Suppressor macrophage (primary cell): ENCODE measurements at places on chromosomes 6 and 20.

GRCh38 chr6:104506429-104506828 is 353.3 kb downstream of the HACE1 start:
- DNase-seq = no peak

GRCh38 chr6:14530385-14530784 is 412.8 kb downstream of the CD83 start:
- no peak for DNase-seq

- DNase-seq = peak; percentile 24
These were observed 70.1 kb upstream of the QKI start for GRCh38 chr6:163344411-163344810.

DNA sequence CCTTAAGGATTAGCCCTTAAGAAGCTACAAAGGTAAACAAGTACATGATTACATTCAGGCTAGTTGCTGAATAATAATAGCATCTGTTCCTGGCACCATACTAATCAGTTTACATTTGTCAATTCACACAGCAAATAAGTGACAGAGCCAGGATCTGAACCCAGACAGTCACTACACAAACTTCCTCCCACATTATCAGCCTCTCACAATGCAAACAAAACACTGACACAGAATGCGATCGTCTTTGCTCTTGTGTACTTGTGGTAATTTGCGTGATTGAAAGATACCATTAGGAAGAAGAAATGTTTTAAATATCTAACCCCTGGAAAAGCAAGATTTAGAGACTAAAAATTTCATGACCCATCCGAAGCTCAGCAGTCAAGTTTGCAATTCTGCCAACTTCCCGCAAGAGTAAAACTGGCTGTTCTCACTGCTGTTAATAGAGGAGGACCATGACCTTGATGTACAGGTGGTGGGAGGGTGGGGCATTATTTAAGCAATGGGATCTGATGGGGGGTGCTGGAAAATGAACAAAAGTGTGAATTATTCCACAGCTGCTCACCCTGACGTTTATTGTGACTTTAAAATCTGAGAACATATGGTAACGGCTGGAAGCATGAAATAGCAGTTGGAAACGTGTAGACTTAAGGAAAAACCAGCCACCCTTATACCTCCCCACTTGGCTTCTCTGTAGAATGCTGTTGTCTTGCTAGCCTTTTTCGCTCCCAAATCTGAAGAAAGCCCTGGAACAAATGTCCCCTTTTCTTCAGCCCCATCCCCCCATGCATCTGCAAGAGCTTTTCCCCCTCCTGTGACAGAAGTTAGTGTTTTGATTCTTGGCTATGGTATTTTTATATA is 95.3 kb upstream of the ARMC2 start:
- DNase-seq = no peak

DNA sequence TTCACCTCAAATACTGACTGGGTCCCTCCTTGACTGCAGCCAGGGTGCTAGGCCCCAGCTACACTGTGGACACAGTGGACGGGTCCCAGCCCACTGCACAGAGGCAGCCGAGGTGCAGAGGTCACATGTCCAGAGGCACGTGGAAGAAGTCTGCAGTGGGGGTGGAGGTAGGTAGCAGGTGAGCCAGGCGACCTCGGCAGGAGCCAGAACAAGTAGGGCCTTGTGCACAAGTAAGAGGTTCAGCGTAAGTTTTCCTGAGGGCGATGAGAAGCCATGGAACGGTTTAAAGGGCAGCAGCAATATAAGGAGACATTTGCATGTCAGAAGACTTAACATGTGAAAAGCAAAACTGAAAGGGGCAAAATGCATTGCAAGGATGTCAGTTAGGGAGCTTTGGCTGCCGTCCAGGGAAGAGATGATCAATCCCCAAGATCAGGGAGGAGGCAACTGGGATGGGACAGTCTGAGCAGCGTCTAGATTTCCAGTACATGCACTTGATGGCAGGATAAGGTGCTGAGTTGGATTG is 49.7 kb upstream of the SNX9 start:
- DNase-seq = no peak

- peak; percentile 60 for DNase-seq
These were observed 897 bp downstream of the CD2AP start for GRCh38 chr6:47478233-47479139.

- peak; percentile 54 for DNase-seq
These were observed 133.9 kb downstream of the AGPAT4 start for GRCh38 chr6:161139766-161140553.

DNA sequence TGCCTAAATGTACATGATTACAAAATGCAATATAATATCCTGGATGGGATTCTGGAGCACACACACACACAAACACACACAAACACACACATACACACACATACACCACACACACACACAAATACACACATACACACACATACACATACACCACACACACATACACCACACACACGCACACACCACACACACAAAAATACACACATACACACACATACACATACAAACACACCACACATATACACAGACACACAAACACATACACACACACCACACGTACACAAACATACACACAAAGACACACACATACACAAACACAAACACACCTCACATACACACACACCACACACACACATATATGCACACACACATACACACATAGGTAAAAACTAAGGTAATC is 134.6 kb upstream of the SYNDIG1 start:
- DNase-seq = no peak

DNA sequence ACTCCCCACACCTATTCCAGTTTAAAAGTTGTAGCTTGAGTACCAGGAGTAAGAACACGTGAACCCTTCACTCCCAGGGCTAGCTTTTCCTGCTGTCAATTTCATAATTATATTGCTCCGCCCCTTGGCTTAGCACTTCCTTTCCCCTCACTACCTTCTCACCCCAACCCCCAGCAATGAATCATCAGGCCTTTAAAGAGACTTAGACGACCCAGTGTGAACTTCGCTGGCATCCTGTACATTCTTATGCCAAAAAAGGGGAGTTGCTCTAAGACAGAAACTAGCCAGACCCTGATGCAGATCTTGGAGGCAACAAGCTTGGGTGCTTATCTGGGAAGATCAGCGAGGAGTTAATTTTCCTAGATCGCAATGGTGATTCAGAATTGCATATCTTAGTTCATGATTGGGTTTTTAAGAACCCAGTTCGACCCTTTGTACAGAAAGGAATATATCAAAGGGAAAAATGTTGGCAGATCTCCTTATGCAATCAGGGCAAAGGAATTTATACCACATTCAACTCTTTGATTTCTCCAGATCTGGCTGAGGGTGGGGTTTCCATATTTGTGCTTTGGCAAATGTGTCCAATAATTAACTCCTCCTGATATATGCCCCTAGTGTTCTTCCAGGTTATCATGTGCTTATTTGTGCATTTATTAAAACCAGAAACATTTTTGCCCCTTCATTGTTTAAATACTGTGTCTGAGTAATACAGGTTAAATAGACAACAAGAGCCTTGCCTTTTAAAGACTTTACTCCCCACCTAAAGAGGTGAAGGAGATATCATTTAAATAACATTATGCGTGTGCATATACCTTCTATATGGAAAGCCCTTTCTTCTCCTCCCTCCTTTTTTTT is 8.1 kb upstream of the ATXN1 start:
- peak; percentile 69 for DNase-seq

DNA sequence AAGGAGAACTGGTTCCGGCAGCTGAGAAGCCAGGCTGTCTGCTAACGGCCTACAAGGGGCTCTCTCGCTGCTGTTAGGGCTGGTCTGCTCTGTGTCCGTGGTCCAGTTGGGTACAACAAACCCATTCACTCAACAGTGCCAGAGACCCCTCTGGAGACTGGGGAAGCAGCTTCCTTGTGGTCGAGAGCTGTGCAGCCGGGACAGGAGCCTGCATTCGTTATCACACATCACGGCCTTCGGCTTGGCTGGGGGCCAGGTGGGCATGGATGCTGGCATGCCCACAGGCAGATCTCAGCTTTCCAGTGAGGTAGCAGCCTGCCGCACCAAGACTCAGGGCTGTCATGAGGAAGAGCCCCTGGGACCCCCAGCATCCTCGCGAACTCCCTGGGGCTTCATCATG is 124.7 kb downstream of the PREX1 start:
- no peak for DNase-seq

DNA sequence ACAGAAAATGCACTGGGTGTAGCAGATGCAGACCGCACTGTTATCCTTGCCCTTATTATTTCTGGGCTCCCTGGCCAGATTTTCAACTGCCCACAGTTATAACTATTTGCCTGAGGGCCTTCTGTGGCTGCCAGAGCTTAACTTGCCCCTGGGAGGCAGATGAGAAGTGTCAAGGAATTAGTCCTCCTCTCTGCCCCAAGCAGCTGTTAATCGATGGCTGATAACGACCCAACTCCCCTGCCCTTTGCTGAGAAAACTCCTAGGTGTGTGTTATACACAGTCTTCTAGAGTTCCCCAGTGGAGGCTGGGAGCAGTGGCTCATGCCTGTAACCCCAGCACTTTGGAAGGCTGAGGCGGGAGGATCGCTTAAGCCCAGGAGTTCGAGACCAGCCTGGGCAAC is 44.4 kb upstream of the SHLD1 start:
- DNase-seq = no peak

DNA sequence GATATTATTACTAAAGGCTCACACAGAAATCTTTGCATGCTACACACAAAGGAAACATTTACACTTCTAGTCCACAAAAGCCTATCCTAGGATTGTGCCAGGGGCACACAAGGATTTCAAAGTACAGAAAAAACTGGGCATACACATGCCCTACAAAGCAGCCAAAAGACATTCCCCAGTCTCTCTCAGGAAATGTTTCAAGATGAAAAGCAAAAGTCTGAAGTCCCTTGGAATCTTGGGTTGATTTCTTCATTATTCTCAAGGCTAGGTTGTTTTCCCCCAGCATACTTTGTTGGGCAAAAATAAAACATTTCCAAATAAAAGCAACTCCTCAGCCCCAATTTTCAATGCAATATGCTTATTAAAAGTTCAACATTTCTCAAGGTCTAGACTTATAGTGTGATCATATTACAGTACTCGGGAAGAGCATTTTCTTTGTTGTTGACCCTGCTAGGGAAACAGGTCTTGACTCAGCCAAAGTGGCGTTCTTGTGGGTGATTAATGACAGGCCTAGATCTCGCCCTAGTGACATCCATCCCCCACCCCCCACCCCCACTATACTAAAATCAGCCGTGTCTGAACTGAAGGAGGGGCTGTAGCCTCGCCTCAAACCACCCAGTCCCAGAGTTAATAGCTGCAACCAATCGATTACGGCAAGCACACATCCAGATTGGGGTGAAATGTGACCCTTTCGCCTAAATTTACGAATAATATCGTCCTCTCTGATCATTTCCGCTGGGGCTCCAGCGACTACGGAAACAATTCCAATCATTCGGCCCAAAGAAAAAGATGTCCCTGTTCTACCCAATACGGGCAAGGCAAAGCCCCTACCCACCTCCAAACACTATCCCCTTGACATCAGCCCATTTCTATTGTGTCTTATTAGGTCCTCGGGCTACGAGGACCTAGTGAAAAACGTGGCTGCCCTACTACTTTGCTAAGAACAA is 1.4 kb downstream of the AKIRIN2 start:
- peak; percentile 73 for DNase-seq

DNA sequence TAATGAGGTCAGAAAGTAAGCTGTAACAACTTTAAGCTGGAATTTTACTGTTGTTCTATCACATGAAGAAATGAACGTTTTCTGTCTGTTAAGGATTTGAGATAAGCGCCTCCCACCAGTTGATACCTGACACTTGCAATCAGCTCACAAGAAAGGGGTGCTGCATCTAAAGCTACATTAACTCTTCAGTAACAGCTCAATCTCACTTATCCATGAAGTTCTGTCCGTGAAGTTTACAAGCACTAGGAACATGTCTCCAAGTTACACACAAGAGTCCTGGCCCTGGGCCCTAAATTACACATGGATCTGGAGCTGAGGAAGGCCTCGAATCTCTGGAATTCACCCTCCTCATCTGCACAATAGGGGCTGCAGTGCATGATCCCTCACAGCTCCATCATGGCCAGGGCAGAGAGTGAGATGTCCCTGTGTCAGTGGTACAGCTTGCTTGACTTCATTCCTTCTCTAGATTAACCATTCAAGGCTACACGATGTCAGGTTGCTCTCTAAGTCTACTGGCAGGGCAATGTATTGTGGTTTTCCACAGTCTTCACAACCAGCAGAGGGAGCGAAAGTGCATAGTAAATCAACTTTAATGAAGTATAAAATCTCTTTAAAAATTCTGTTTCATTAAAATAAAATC is 182.4 kb upstream of the MCHR2 start:
- peak; percentile 3 for DNase-seq

DNA sequence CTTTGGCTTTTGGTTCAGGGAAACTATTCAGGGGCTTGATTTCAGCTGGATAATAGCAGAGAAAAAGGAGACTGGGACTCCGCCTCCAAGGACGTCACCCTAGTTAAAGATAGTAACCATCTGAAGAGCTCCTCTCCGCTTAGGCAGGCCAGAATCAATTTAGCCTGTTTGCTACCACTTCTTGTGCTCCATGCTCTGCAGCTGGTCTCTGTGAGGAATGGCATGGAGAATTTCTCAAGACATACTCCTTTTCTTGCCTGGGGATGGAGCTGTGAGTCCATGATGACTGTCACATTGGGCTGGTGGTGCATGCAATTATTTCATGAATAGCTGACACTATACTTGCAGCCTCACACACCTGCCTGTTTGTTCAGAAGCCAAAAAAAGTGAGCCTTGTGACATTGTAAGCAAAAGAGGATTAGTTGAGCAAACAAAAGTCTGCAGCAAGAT is 61.4 kb downstream of the TXLNB start:
- no peak for DNase-seq

- no peak for DNase-seq
These were observed 51.1 kb downstream of the GNAS start for GRCh38 chr20:58903614-58904013.
